Activated CD4-positive, CD25-positive, alpha-beta regulatory T cell treated with anti-CD3 and anti-CD28 coated beads, Interleukin-2, amount 50 U/mL, for 16 hours (primary cell): ENCODE measurements at places on chromosomes 7 and 10.

GRCh38 chr10:27134371-27134770 lies 19.8 kb downstream of the YME1L1 start:
- no peak for DNase-seq

DNA sequence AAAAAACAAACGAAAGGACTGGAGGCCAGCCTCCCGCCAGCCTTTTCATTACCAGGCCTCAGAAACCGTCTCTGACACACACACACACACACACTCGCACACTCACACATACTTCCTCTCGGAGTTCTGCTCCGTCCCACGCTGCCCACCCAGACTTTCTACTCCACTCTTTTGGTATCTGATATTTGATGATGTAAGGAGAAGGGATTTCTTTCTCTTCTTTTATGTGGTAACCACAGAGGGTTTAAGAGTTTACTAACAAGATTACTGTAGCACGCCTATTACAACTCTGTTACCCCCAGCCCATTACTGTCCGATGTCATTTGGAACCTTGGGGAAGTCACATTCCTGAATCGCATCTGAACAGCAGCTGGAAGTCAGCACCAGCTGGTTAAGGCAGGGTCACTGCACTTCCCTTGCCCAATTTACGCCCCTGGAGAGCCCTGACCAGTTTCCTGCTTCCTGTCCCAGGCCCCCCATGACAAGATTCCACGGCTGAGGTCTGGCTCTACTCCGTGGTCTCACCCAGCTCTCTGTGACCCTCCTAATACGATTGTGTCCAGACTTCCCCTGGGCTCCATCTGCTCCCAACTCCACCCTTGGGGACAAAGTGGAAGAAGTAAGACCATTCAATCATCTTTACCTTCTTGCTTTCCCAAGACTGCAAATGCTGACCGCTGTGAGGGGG lies 1.1 kb downstream of the DENND2A start:
- no peak for DNase-seq

DNA sequence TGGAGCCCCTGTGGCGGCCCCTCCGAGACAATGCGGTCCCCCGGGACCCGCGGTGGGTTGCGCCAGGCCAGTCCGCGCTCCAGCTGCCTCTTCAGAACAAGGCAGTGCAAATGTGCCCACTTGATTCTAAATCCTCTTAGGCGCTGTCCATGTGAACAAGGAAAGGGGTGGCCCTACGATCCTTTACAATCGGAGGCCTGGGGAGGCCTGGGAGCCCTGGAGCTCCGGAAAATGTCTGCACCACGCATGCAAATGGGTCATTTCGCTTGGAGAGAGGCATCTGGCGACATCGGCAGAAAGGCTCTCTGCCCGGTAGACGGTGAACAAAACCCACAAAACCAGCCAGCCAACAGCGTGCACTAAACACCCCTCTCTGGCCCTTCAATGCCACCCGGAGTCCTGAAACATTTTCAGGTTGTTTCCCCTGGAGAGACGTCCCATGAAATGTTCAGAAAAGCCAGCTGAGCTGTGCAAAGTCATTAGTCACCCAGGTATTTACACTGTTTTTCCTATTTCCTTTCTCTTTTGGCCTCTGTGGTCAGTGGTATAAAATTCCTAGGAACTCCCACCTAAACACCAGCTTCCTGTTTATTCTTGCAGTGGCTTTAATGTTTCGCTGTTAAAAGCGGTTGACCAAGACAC lies 102.8 kb upstream of the ZNF438 start:
- no peak for DNase-seq

GRCh38 chr7:85927226-85927625 lies 716.5 kb upstream of the GRM3 start:
- no peak for DNase-seq

- no peak for DNase-seq
These were observed 50.9 kb downstream of the SEMA3D start for GRCh38 chr7:85135977-85136376.

- no peak for DNase-seq
These were observed 162.2 kb downstream of the SH3PXD2A start for GRCh38 chr10:103692952-103693811.
